NCI-H524 (cell line): ENCODE measurements at places on chromosomes 1 and 21.

DNA sequence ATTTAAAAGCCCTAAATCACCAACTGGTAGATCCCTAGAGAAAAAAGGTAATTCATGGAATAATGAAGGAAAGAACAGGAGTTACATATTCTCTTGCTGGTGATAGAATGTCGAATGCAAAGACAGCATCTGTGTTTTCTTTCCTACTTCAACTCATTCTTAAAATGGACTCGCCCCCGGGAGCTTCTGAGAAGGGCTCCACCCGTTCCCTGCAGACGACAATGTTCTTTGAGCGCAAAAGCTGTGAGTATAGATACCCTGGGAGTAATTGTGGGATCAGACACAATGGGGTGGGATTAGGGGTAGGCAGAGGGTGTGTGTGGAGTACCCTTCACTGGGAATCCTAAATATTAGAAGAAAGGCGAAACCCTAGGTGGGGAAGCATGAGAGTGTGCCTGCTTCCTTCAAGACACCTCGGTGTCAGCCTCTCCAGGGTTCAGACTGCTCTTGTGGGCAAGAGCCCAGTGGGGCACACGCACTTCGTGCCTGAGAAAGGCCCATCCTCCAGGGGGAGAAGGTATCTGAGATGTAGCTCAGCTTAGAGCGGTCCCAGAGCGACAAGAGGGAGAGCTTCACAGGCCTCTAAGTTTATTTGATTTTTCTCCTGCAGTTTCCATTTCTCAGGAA is 123.3 kb upstream of the DPYD start:
- DNase-seq, result no peak

GRCh38 chr1:153261281-153262069 is 2.0 kb downstream of the LORICRIN start:
- DNase-seq, result no peak

DNA sequence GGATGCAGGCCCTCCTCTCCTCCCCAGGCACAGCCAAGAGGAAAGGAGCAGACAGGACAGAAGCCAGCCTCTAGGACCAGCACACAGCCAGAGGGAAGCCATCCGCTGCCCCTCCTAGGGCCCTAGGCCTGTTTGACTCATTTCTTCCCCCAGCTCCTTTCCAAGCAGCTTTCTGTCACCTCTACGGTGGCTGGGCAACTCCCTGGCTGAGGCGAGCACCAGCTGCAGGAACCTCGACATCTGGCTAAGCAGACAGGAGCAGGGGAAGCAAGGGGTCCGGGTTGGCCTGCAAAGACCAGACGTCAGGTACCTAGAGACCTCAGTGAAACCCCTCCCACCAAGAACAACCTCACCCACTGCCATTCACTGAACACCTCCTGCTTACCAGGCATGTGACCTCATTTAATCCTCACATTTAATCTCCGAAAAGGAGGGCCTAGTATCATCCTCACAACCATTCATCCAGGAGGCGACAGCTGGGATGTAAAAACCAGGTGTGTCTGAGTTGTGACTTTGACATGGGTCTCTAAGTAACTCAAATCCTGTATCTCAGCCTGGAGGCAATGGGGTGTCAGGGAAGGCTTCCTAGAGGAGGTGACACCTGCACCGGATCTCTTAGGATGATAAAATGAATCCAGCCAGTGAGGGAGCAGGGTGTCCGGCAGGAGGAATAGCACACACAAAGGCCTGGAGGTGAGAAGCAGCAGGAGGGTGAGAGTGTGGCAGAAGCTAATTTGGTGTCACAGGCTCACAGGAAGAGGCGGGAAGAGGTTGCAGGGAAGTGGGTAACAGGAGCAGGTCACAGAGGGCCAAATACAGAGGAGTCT is 5.9 kb downstream of the LRP8 start:
- peak; percentile 84 for DNase-seq

- DNase-seq, result no peak
These were observed 4.9 kb upstream of the CAPN2 start for GRCh38 chr1:223707256-223708000.

DNA sequence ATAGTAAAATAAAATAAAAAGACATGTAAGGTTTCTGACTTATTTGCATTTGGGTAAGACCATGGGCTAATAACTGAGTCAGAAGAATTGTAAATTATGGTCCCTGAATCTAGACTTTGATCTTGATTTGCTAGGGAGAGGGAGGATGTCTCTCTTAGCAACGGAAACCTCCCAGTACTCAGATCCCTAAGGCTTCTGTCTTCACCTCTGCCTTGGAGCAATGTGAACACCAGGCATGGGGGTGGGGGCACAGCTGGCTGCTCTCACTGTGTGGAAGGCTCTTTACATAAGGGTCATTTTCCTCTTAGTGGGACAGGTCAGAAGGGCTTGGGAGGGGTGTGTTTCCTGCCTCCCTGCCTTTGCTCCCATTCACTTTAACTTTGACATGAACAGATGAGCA is 17.0 kb upstream of the TMEM54 start:
- DNase-seq, result no peak

GRCh38 chr1:206774093-206774492 is 1.8 kb upstream of the IL10 start:
- DNase-seq, result no peak
